ENCODE measurements at places on chromosomes 5 and 9.
A peak's percentile ranks its signal among the peaks of the same experiment; 100 is the strongest.

- DNase-seq = no peak
Observed at GRCh38 chr9:68443624-68444023, 87.2 kb downstream of the PGM5 start.

- no peak for DNase-seq
Observed at GRCh38 chr5:60185231-60186099, 291.9 kb upstream of the PDE4D start.

- DNase-seq = peak; percentile 60
Observed at GRCh38 chr9:114370968-114371320, 16.8 kb downstream of the AKNA start.

DNA sequence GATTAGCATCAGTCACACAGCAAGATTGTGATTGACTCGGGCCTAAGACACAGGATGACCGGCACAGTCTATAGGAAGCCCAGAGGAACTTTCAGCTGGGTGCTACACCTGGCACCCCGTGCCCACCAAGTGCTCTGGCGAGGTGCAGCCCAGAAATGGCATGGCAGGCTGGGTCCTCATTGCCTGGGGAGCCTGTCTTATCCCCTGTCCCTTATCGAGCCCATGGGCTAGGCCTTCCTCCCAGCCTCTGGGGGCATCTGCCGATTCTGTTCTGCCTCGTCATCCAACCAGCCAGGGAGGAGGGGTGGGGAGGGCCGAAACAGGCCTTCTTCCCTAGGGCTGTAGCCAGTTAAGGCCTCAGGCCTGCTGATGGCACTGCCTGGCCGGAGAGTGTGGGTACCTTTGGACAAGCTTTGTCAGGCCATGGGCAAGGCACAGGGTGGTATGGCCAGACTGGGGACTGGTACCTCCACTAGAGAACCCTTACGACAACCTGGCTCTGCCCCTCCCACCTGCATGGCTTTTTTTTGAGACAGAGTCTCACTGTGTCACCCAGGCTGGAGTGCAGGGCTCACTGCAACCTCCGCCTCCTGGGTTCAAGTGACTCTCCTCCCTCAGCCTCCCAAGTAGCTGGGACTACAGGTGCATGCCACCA lies 1.6 kb downstream of the GRK6 start:
- DNase-seq = peak; percentile 77

DNA sequence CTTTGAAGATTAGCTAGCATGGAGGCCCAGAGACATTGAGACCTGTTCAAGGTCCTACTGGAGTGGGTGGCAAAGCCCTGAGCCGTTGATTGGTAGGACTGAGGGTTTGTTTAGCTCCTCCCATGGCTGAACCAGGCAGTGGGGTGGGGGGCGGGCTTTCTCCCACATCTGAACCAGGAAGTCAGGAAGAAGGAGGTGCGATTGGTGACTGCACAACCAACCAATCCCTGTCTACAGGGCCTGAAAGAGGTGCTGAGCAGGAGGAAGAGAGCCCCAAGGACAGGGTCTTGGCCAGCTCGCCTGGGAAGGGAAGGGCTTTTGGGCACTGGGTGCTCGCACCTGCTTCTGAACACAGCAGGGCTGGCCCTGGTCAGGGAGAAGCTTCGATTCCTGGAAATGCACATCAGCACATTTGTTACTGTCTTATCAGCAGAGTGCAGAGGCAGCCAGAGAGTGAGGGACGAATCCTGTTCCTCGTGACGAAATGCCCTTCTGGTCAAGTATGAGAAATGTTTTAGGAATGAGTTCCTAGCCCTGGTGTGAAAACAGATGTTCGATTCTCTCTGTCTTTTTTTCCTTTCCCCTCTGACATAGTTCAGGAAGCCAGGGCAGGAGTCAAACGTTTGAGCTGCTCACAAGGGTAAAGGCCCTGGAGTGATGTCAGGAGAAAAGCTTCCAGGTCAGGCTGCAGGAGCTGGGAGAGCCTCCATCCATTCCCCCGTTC lies 294.8 kb upstream of the KLF4 start:
- no peak for DNase-seq

DNA sequence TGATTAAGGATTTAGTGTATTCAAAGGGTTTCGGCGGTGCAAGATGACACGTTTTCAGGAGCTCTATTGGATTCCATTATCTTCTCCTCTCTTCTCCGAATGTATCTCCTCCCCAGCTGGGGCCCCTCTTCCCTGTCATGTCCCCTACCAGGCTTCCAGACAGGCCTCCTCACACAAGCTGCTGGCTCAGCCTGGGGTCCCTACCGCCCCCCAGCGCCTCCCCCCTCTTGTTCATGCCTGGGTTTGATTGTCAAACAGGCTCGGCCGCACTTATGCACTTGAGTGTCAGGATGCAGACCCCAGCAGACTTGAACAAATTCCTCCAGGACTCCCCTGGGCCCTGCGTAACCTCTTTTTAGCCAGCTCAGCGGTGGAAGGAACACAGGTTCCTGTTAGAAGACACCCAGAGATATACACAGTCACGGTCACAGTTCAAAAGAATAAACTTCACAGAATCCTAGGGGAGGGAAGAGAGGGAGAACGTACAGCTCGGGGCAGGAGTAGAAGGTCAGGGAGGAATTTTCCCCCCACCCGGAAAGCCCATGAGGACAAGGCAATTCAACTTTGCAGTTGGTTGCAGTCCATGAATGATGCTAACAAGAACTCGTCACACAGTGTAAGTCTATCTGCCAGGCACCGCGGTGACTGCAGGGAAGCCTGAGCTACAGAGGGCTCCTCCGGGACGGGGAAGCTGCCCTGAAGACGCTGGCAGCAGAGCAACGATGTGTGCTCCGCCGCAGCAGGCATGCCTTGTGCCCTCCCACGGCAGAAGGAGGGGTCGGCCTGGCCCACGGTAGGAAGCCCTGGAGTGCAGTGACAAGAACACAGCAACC lies 560.0 kb downstream of the BNC2 start:
- DNase-seq = no peak

- peak; percentile 59 for DNase-seq
Observed at GRCh38 chr9:136053757-136054142, 41.3 kb downstream of the NACC2 start.

DNA sequence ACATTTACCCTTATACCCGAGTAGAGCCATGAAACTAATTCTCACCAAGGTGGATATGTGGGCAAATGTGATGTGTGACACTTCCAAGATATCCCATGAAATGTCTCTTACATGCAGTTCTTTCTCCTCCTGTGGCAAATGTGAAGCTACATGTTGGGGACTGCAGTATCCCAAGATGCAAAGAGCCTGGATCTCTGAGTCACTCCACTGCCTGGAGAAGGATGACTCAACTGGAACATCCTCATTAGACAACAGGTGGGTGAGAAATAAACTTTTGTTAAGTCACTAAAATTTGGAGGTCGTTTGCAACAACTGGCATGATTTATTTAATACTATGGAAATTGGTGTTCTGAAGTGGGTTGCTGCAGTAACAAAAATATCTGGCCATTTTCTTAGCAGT lies 36.5 kb upstream of the TENT4A start:
- no peak for DNase-seq

GRCh38 chr9:124010665-124011321 lies 775 bp upstream of the LHX2 start:
- no peak for DNase-seq

- no peak for DNase-seq
Observed at GRCh38 chr9:125043631-125044030, 99.7 kb downstream of the SCAI start.

DNA sequence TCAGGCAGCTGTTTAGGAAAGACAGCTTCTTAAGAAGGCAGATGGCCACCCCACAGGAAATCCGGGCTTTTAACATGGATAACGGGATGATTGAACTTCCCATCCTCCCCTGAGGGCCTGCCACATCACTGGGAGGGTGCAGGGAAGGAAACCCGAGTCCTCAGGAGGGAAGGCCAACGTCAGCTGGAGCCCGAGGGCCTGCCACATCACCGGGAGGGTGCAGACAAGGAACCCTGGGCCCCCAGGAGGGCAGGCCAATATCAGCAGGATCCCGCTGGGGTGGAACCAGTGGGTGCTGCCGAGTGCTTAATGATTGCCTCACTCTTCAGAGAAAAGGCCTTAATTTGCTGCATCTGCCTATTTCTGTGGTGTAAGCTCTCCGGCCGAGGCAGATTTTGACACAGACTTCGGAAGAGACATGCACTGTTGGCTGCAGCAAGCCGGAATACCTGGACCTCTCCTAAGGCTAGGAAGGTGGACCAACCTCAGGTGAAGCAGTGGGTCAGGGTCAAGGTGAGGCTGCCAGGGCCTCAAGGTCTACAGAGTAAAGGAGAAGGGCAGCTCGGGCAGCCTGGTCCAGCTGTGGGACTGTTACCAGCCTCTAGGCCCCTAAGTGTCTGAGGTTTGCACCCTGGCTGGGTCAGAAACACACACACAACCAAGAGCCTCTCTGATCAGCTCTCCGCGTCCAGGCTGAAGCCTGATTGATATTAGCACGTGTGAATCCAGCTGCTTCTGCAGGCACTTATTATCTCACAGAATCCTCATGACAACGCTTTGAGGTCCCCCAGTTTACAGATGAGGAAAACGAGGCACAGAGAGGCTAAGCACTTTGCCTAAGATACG lies 14.8 kb upstream of the COL5A1 start:
- DNase-seq = peak; percentile 36

DNA sequence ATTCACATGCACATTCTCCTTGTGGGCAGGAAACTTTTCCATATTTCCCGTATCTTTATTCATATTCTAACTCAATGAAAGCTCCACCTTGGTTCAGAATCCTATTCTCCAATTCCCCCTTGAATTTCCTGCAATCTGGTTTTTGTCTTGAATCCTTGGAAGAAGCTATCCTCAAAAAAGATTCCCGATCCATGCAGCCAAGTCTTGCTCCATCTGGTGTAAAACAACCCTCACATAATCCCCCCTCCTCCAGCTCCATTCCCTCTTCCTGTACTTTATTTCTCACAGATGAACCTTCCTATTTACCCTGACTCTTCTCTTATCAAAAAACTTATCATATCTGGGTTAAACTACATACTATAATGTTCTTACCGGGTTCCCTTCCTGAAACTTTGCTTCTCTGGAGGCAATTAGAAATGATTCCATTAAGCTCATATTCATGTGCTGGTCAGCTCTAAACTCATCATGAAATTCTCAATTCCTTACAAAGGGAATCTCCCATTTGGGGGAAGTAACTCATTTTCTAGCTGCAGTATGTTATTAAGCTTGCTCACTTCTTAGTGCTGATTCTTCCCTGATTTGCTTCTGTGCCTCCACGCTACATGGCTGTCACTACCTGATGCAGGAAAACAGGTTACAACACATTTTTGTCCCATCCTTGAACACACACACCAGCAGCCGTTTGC lies 81.7 kb downstream of the GNAQ start:
- no peak for DNase-seq

- DNase-seq = no peak
Observed at GRCh38 chr9:38384990-38385848, 7.3 kb upstream of the ALDH1B1 start.

DNA sequence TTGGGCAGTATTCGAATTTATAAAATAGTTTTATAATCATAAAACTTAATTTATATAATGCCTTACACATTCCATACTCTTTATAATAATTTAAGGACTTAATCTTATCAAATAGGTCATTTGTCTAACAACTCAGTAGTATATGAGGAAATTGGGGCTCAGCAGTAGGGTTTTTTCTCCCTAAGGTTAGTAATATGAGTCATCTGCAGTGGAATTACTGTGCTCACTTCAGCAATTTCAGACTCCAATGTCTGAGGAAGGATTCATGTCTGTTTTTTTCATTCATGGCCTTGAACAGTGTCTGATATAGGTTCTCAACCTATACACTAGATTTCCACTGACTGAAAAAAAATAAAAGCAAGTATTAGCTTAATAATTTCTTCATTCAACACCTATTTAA lies 7.4 kb downstream of the DMRTA1 start:
- no peak for DNase-seq

DNA sequence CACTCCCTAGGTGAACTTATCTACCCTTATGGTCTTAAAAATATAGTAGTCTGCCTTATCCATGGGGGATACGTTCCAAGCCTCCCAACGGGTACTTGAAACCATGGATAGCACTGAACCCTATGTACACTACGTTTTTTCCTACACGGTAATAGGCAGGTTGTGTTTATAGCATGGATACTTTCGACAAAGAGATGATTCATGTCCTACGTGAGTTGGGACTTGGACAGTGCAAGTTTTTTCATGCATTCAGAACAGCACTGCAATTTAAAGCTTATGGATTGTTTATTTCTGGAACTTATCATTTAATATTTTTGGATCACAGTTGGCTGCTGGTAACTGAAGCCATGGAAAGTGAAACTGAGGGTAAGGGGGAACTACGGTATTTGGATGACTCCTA lies 88.1 kb downstream of the CNTLN start:
- DNase-seq = no peak

DNA sequence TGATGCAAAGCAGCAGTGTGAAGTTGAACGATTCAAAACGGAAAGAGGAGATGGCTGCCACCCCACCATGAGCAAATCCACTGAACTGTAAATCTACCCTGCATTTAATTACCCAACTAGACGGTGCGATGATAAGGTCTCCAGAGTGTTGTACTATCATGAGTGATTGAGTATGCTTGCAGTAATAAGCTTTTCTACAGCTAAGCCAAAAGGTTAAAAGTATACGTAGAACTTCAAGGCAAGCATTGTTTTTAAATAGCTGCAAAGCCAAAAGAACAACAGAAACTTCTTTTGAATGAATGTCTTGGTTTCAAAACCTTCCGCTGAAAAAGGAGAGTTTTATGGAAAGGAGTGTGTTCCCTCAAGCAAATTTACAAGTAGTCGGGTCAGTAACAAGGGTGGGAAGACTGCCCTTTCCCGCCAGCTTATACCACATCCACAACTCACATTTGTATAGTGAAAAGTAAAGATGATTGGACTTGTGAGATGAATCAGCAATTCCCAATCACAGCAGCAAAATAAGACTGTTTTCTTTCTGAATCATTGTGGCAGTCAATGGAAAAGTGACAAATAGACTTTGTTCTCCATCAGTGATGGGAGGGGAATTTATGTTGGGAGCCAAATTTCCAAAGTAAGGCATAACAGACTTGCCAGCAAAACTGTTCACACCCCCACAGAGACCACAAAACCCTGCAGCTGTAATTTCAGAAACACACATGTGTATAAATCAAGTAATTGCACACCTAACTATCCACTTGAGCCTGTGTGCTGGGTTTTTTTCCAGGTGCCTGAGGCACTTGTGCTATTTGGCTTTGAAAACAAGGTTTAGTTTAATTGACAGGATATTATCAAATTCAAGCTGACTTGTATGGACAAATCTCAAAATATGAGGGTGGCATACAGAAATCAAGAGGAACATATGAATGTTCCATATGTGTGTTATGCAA lies 407.7 kb upstream of the GRAMD2B start:
- no peak for DNase-seq

DNA sequence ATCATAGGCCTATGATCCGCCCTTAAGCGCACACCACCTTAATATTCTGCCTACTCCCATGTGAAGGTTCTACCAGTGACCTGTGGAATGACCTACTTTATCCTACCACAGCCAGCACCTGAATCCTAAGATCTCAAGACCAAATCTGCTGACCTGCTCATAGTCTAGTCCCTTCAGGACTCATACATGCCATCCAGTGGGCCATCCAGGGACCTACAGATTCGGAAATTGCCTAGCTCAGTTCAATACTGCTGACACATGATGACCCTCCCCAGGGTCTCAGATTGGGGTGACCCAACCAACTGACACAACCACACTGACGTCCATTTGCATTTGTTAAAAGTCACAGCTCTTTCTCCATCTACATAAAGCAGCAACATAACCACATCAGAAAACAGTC lies 443.8 kb upstream of the ST8SIA4 start:
- DNase-seq = no peak

- no peak for DNase-seq
Observed at GRCh38 chr5:111552896-111553295, 40.6 kb upstream of the STARD4 start.

- peak; percentile 65 for DNase-seq
Observed at GRCh38 chr9:76023715-76024195, 133.3 kb downstream of the PCSK5 start.

- DNase-seq = no peak
Observed at GRCh38 chr9:110330484-110331105, 7.1 kb downstream of the TXNDC8 start.

All from activated effector memory CD4-positive, alpha-beta T cell treated with anti-CD3 and anti-CD28 coated beads, Interleukin-2, amount 50 U/mL, for 16 hours (primary cell).